ENCODE measurements at places on chromosomes 3 and 15. TPM values are rescaled to one million over a fixed set of nuclear protein-coding genes. Genes with fewer than 3 reads are reported as not detected.

- no peak for DNase-seq
Measured at GRCh38 chr3:149306751-149307434, 26.5 kb downstream of the TM4SF18 start.

- no peak for DNase-seq
Measured at GRCh38 chr3:179330438-179330837, 7.6 kb downstream of the ZNF639 start.

DNA sequence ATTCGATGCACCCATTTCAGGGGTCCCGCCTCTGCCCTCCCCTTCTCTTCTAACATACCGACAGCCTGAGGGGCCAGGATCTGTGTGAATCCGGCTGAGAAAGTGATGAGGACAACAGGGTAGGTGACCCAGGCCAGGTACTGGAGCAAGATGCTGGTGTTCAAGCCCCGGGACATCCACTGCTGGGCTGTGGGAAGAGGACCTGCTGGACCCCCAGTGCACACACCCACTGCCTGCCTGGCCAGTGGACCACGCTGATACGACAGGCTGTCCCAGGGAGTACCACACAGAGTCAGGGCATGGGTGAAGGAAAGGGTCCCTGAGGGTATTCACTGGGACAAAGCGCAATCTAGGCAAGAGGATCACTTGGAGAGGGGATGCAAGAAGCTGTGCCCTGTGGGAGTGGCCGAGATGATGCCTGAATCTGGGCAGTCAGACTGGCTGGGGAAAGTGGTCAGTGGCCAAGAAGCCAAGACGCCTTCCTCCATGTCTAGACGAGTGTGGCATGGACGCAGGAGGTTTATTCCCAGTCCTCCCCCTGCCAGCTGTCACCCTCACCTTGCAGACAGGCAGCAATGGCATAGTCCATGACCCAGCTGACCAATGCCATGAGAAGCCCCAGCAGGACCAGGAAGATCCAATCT, 3.2 kb downstream of the CLCN2 start:
- no peak for DNase-seq

GRCh38 chr15:96058103-96058851, 272.2 kb upstream of the NR2F2 start:
- DNase-seq: no peak

DNA sequence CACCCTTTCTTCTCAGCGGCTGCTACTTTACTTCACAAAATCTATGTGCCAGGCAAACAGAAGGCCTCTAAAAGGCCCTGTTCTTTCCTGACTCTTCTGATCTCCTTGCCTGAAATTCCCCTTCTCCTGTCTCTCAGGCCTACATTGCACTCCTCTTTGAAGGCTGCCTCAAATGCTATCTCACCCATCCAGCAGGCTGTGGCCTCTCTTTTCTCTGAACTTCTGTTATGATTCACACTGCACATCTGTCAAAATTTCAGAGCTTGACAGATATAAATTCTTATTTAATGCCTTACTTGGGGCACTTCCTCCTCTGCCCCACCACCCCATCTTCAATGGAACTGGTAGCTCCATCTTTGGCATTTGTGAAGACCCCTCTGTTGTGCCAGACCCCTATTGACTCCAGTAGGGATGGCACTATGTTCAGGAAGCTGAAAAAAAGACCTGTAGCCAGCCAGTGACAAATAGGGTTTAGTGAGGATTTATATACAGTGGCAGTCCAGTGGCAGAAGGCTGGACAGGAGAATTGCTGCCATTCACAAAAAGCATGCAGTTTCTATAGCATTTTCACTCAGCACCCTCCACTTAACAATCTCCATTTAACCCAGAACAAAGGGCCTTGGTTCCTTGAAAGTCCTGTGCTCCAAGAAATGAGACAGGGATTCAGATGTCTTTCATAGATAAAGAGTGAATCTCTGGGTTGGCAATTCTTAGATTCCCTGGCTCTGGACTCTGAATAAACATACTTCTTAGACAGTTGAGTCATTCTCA, 415.8 kb upstream of the GRM7 start:
- no peak for DNase-seq

GRCh38 chr3:59573911-59574310, 524.1 kb upstream of the CFAP20DC start:
- no peak for DNase-seq

SHF gene
- total RNA-seq: 7.9 TPM

TRIM42 gene
- total RNA-seq: not detected

PLA2G4E gene
- 0.34 TPM for total RNA-seq
